Stimulated activated CD8-positive, alpha-beta memory T cell treated with anti-CD3 and anti-CD28 coated beads, Interleukin-12 subunit alpha, Interleukin-12 subunit beta, amount 100 ng/mL, for 1 hour (primary cell): ENCODE measurements at places on chromosomes 5 and 9.

GRCh38 chr9:137168904-137169856 is 671 bp downstream of the LRRC26 start:
- DNase-seq, result no peak

- DNase-seq, result no peak
Measured at GRCh38 chr5:79816014-79816413, 126.4 kb downstream of the CMYA5 start.

- no peak for DNase-seq
Measured at GRCh38 chr5:126808521-126808988, 31.6 kb downstream of the LMNB1 start.

GRCh38 chr5:32384621-32385020 is 59.9 kb downstream of the ZFR start:
- no peak for DNase-seq

GRCh38 chr9:20593105-20593504 is 29.2 kb downstream of the MLLT3 start:
- no peak for DNase-seq
